ENCODE measurements at places on chromosomes 2 and 18.

DNA sequence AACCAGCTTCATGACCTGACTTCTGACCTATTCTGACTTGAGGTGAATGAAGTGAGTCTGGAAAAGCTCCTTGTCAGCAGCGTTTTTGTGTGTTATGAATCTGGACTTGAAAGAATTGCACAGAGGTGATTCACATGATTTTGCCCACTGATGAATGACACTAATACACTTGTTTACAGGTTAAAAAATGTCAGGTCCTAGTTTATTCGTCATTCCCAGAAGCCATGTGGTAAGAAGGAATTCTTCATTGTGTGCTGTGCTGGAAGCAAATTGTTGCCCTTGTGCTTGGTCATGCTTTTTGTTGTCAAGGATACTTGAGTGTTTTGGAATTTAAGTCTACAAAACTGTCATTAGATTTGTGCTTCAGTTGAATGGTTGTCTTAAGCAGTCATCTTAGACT lies 15.5 kb downstream of the SEC11C start:
- no peak for DNase-seq

GRCh38 chr2:217562871-217563480 lies 439.8 kb downstream of the TNS1 start:
- DNase-seq, result no peak

DNA sequence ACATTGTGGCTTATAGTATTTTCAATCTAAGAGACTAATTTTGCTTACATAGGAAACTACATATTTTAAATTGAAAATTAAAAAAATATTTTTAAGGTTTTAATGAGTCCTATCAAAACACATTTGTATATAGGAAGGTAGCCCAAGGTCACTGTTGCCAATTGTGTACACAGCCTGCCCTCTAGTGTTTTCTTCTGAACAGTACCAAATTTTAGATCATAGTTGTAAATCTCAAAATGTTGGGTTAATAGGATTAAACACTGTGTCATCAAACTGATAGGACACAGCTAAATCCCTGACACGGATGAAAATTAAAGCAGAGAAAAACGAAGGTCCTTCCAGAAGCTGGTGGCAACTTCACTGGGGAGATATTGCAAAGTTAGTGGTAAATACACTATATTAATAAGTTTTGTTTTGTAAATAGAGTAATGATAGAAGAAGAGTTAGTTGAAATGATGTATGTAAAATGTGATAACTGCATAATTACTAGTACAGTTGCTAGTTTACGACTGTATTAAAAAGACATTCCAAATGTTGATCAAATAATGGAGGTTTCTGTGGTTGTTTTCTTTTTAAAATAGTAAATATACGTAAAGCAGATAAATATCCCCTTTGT lies 19.7 kb downstream of the CLUL1 start:
- DNase-seq, result no peak

DNA sequence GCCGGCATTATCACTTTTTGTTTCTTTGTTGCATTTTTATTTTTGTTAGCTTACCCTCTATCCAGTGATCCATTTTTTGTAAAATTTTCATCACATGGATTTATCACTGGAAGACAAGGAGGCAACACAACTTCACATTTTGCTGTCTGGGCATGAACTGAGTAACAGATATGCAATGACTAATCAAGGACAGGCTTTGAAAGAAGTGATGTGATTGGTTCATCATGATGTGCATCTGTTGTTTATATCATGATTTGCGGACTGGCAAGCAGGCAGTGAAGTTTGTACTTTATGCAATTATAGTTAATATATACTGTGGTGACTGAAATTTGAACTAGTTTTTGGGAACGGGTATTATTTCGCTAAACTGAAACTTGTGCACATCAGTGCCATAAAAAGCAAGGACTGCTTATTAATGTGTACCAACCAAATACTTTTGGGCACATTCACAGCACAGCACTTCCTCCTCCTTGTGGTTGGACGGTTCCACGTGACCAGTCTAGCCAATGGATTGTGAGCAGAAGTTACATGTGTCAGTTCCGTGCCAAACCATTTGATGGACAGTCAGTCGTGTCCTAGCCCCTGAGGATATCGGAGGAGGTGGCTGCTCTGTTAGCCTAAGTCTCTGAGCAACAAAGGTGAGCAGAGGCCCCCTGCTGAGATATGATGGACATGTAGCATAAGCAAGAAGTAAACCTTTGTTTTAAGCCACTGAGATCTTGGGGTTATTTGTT lies 201.4 kb upstream of the SIX2 start:
- no peak for DNase-seq

- peak; percentile 60 for DNase-seq
Measured at GRCh38 chr2:41698678-41699422, 349.0 kb upstream of the PKDCC start.

DNA sequence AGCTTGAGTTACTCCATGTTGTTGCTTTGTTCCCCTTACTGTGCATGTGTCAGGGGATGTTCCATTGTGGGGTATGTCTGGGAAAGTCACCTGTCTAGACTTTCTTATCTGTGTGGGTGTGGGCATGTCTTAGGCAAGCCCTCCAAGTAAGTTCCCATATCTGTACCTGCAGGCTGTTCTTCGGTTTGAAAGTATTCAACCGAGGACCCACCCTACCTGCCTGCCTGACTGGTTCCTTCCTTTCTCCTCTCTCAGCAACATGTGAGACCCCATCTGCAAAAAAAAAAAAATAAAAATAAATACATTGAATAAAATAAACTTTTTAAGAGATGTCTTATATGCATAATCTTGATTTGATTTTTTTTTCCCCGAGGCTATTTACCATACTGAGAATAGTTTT lies 622.7 kb downstream of the TDRD15 start:
- DNase-seq, result no peak

DNA sequence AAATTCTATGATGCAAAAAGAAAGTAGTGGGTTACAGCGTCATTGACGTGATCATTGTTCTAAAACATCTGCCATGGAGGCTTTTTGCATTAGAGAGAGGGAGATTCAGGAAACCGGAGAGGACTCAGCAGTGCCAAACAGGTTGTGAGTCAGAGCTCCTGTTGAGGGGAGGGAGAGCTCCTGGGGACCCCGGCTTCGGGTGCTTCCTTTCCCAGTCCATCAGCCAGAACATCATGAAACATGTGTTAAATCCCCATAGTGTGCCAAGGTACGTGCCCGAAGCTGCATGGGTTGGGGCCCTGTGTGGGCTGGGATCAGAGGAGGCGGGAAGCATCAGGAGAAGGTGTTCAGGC lies 791 bp upstream of the CYRIA start:
- DNase-seq, result no peak

- no peak for DNase-seq
Measured at GRCh38 chr2:67234440-67234839, 162.7 kb upstream of the ETAA1 start.

DNA sequence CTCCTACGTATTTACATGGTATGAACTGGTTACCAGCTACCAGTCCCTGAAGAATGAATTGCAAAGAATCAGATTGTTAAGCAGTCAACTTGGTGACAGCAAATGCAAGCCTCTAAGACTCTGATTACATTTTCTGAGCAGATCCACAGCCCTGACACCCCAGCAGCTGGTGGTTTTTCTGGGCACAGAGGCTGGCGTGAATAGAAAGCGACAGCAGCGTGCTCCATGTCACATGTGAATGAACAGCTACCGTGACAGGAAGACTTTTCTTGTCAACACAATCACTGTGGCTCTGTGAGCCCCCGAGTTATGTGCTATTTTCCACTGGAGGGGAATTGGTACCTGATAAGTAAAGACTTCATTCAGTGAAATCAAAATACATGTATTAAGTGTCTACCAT lies 93.2 kb upstream of the CBLN2 start:
- no peak for DNase-seq

DNA sequence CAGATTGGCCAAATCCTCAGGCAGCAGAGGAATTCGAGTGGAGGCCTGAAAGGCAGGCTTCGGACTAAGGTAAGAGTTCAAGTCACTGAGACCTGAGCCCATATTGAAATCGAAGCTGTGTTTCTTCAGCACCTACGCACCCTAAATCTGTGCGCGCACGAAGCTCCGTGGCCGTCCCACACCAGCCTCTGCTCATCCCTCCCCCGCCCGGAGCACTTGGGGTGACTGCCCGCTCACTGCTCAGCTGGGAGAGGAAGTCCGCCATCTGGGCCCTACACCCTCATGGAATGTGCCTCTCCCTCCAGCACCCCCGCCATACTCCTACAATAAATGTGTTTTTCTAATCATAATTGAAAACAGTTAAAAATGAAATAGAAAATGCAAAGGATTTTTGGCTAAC lies 734.5 kb downstream of the GALR1 start:
- no peak for DNase-seq

GRCh38 chr18:2302628-2303516 lies 268.4 kb downstream of the METTL4 start:
- DNase-seq, result no peak

- no peak for DNase-seq
Measured at GRCh38 chr2:36597003-36597531, 901 bp downstream of the FEZ2 start.

Measured in Right ventricle myocardium superior (tissue), 1 donor.